ENCODE measurements at places on chromosomes 11 and 22.

DNA sequence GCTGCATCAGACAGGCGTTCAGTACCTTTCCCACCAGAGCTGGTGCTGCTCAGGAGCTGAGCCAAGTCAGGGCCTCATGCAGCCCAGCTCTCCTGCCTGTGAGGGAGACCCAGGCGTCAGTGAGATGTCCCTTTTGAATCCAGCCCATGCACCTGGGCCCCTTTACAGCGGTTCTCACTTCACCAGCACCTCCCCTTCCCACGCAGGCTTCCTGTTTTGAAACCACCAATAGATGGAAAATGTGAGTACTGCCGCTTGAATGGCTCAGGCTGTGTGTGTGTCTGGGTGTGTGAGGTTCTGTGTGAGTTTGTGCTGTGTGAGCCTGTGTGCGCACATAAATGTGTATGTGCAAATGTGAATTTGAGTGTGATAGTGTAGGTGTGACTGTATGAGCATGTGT lies 88.4 kb downstream of the UBASH3B start:
- DNase-seq, result no peak

GRCh38 chr22:19678949-19679521 lies 35.3 kb upstream of the SEPTIN5 start:
- DNase-seq, result peak; percentile 70

DNA sequence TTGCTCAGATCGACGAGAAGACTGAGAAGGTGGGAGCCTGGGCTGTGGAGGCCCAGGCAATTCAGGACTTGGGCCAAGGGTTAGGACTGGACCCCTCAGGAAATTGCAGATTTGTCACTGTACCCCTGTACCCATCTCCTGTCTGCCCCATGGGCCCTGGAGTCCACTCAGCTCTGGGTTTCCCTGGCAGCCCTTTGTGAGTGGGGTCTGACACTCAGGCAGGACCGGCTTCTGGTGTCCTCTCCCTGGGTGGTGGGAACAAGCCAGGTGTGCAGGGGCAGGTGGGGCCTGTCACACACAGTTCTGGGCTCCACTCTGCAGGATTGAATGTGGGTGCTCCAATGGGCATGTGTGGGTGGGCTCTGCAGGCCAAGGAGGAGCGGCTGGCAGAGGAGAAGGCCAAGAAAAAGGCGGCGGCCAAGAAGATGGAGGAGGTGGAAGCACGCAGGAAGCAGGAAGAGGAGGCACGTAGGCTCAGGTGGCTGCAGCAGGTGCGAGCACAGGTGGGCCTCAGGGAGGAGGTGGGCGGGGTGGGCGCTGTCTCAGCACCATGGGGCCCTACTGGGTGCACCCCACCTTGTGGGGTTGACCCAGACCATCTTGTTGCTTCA lies 21.6 kb downstream of the INCENP start:
- no peak for DNase-seq

- no peak for DNase-seq
Measured at GRCh38 chr11:10581481-10582019, 13.1 kb upstream of the LYVE1 start.

DNA sequence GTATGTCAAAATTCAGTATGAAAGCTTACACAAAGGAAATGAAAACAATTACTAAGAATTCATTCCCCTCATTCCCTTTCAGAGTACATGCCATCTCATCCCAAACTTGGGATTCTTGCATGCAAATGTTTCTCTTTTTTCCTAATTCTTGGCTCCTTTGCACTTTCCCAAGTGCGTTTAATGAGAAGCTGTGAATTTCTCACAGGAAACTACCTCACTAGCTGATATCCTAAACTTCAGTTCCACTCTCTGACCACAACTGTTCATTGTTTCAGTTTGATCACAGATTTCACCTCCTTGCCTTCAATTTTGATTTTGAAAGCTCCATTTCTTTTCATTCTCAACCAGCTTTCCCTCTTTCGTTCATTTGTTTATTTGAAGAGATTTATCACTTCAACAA lies 5.9 kb upstream of the ARL14EP start:
- DNase-seq, result no peak

DNA sequence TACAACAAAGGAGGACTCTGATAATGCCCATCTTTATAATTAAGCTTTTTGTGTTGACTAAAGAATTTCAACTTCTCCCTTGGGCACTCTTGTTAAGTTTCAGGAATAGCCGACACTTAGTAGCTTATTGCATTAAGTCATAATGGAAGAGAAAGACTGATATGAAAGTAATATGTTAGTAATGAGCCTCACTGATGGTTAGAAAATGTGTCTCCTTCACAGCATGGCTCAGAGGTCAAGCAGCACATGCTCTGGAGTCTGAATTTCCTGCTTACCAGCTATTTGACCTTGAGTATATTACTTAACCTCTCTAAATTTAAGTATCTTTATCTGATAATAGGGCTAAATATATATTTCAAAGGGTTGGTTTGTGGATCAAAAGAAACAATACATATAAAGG lies 39.0 kb downstream of the PDGFD start:
- no peak for DNase-seq

- DNase-seq, result no peak
Measured at GRCh38 chr11:34316347-34317035, 41.3 kb downstream of the ABTB2 start.

DNA sequence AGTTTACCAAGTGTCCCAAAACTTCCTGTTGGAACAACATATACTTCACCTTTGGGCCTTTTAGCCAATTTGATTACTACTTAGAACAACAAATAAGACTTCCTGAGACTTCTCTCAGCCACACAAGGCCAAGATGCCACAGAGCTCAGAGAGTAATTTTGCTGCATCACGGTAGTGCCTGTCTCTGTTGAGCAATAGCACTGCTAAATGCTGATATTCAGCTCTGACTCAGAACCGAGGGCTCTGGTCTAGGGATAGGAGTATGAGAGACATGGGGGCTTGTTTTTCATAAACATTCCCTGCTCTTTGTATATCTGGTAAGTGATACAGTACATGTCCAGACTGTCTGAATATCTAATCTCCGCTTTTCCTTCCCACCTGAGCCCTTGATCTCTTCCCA lies 260.4 kb upstream of the ARHGAP20 start:
- no peak for DNase-seq

DNA sequence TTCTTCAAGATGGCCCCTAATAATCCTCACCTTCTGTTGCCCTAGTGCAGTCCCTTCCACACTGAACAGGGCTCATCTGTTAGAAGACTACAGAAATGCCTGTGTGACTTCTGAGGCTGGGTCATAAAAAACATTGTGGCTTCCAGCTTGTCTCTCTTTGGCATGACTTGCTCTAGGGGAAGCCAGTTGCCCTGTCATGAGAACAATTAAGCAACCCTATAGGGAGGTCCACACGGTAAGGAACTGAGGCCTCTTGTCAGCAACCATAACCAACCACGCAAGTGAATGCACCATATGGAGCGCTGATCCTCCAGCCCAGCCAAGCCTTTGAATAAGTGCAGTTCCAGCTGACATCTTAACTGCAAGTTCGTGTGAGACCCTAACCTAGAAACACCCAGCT lies 2.6 kb downstream of the LIPT2 start:
- DNase-seq, result no peak

DNA sequence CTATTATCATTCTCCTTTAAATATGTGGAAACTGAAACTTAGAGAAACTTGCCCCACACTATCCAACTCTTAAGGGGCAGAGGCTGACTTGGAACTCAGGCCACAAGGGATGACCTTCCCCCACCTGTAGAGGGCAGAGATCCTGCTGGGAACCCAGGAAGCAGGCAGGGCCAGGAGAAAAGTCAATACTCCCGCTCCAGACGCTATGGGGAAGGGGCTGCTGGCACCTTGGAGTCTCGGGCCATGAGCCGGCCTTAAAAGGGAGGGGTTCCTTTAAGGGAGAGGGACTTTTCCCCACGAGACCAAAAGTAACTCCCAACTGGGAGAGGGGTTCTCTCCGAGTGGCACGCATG lies 620 bp upstream of the ANO5 start:
- DNase-seq, result peak; percentile 84

GRCh38 chr11:1844221-1845094 lies 5.7 kb downstream of the TNNI2 start:
- DNase-seq, result no peak

DNA sequence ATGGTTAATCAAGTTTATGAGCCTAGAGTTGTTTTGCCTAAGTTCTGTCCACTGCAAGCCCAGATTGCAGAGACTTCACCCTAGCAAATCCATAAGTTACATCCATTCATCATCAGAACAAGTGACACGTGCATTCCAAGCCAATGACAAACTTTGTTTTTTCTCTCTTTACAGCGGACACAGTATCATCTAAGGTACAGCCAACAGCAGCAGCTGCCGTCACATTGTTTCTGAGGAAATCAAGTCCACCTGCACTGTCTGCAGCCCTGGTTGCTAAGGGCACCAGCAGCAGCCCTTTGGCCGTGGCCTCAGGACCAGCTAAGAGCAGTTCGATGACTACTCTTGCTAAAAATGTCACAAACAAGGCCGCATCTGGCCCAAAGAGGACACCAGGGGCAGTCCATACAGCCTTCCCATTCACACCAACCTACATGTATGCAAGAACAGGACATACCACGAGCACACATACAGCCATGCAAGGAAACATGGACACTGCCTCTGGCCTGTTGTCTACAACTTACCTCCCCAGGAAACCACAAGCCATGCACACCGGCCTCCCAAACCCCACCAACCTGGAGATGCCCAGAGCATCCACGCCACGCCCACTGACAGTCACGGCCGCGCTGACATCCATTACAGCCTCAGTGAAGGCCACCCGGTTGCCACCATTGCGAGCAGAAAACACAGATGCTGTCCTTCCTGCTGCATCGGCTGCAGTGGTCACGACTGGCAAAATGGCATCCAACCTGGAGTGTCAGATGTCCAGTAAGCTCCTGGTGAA lies 155.8 kb downstream of the C11orf91 start:
- DNase-seq, result no peak

DNA sequence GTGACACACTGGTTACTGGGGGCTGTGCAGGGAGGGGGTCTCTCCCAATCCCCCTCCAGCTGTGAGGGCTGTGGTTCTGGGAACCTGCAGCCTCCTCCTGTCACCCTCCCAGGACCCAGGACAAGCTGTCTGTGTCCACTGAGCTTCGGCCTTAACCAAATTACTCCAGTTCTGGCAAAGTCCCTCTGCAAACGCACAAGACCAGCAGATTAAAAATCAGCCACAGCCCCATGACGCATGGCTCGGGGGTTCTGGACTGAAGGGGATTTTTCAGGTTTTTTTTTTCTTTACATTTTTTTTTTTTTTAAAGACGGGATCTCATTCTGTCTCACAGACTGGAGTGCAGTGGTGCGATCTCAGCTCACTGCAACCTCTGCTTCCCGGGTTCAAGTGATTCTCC lies 32.2 kb upstream of the A4GALT start:
- no peak for DNase-seq

DNA sequence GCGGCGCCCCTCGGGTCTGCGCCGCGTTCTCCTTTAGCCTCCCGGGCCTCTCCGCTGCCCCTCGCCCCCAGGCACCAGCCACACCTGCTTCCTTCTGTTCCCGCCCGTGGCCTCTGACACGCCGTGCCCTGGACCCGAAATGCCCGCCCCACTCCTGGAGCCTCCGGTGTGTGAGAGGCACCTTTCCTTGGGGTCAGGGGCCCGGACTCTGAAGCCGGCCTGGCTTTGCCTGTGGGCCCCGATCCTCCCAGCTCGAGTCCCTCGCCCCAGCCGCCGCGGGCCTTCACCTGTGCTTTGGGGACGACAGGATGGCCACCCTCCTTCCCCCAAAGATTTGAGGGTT lies 661 bp upstream of the CDPF1 start:
- DNase-seq, result peak; percentile 58

- peak; percentile 54 for DNase-seq
Measured at GRCh38 chr22:23383491-23384361, 196.4 kb downstream of the IGLL1 start.

DNA sequence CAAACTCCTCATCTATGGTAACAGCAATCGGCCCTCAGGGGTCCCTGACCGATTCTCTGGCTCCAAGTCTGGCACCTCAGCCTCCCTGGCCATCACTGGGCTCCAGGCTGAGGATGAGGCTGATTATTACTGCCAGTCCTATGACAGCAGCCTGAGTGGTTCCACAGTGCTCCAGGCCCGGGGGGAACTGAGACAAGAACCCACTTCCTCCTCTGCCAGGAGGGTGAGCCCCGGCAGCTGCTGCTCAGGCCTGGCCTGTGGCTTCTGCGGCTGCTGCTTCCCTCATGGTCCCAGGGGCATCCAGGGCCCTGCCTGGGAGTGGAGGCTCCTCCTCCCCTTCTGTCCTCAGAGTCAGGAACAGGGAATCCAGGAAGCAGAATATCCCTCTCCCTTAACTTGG lies 98.4 kb downstream of the ZNF280B start:
- no peak for DNase-seq

Data from GM23338 (cell line).